RWPE2 (cell line): ENCODE measurements at places on chromosomes 7 and 10.
A peak's percentile ranks its signal among the peaks of the same experiment; 100 is the strongest.

DNA sequence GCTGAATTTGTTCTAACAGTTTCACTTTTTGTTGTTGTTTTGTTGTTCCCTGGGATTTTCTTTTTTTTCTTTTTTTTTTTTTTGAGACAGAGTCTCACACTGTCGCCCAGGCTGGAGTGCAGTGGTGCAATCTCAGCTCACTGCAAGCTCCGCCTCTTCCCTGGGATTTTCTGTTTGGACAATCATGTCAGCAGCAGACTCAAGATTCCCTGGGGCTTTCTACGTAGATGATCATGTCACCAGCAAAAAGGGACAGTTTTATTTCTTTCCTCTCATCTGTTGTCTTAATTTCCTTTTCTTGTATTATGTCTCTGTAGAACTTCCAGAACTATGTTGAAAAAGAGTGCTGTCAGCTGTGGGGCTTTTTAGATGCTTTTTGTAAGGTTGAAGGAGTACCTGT is 241.4 kb downstream of the TNS3 start:
- no peak for DNase-seq
- peaks cover 8% of the 10 kb centered on the region for H3K4me1 ChIP-seq
- peaks cover 19% of the 10 kb centered on the region for H3K36me3 ChIP-seq

GRCh38 chr10:32937911-32938424 is 20.1 kb downstream of the ITGB1 start:
- H3K4me3 ChIP-seq: no peak overlapping the region
- H3K36me3 ChIP-seq: peaks cover 70% of the 10 kb centered on the region
- DNase-seq: no peak
- peaks cover 54% of the 10 kb centered on the region for H3K4me1 ChIP-seq

GRCh38 chr10:21599582-21599981 is 65.5 kb downstream of the MLLT10 start:
- no peak overlapping the region for H3K4me3 ChIP-seq
- H3K27ac ChIP-seq: no peak overlapping the region
- peaks cover 8% of the 10 kb centered on the region for H3K36me3 ChIP-seq
- no peaks in the 10 kb centered on the region for H3K27me3 ChIP-seq
- peaks cover 9% of the 10 kb centered on the region for H3K4me1 ChIP-seq

- no peak for DNase-seq
- no peak overlapping the region for H3K27ac ChIP-seq
- no peaks in the 10 kb centered on the region for H3K36me3 ChIP-seq
- H3K4me1 ChIP-seq: no peaks in the 10 kb centered on the region
Measured at GRCh38 chr10:61283066-61283465, 170.1 kb downstream of the TMEM26 start.

DNA sequence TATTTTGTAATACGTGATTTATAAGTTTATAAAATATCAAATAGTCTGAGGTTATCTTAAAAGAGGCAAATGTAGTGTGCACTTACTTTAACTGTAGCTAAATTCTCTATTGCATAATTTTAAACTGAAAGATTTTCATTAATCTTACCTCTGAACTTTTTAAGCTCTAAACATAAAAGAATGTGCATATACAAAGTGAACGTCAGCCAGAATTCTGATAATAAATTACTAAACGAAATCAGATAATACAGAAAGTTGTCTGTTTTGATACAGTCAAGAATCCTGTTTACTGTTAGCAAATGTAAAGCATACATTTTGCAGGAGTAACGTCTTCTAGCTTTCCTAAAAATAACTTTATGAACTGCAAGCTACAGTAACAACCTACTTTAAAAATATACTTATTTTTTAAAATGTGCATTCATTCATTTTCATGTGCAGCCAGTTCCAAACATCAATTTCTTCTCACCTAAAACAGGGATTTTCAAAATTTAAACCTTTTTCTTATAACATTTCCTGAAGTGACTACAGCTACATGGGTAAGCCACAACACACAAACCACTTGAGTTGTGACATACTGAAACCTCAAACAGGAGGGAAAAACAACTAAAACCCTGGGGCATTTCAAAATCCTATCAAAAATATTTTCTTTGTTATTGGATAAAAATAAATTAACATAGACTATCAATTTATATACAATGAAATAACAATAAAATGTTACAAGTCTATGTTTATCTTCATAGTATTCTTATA is 92.7 kb downstream of the RNLS start:
- no peak overlapping the region for H3K4me3 ChIP-seq
- no peak for DNase-seq
- no peaks in the 10 kb centered on the region for H3K27me3 ChIP-seq
- no peaks in the 10 kb centered on the region for H3K4me1 ChIP-seq
- no peak overlapping the region for H3K27ac ChIP-seq

DNA sequence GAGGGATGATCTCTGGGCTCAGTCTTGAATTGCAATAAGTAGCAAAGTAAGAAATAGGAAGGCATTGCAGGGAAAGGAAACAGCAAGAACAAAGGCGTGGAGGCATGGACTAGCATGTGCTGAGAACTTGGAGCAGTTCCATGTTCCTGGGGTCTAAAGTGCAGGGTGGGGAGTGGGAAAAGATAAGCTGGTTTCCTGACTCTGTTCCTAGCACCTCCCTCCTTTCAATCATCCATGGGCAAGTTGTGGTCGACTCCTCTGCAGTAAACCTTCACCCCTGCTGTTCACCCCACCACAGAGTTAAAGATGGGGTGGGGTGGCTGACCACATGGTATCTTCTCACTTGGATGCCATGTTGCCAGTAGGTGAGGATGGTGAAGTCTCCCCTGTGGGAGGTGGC is 29.6 kb downstream of the RPS24 start:
- H3K4me3 ChIP-seq: no peak overlapping the region
- no peaks in the 10 kb centered on the region for H3K27me3 ChIP-seq
- H3K36me3 ChIP-seq: no peaks in the 10 kb centered on the region
- no peak for DNase-seq
- H3K4me1 ChIP-seq: no peaks in the 10 kb centered on the region

GRCh38 chr7:36752026-36752711 is 27.9 kb upstream of the AOAH start:
- H3K36me3 ChIP-seq: no peaks in the 10 kb centered on the region
- H3K27ac ChIP-seq: no peak overlapping the region
- no peak overlapping the region for H3K4me3 ChIP-seq
- H3K27me3 ChIP-seq: no peaks in the 10 kb centered on the region

- no peaks in the 10 kb centered on the region for H3K36me3 ChIP-seq
- no peak within 1 kb of the TSS for H3K4me3 ChIP-seq
- H3K27ac ChIP-seq: no peak within 1 kb of the TSS
- no peaks in the 10 kb centered on the region for H3K4me1 ChIP-seq
Measured at GRCh38 chr7:100655908-100656674, at the start of gene ACTL6B. TSS of gene ACTL6B (minus strand) at chr7:100656448. CDS start at chr7:100656354, 94 bp downstream.

DNA sequence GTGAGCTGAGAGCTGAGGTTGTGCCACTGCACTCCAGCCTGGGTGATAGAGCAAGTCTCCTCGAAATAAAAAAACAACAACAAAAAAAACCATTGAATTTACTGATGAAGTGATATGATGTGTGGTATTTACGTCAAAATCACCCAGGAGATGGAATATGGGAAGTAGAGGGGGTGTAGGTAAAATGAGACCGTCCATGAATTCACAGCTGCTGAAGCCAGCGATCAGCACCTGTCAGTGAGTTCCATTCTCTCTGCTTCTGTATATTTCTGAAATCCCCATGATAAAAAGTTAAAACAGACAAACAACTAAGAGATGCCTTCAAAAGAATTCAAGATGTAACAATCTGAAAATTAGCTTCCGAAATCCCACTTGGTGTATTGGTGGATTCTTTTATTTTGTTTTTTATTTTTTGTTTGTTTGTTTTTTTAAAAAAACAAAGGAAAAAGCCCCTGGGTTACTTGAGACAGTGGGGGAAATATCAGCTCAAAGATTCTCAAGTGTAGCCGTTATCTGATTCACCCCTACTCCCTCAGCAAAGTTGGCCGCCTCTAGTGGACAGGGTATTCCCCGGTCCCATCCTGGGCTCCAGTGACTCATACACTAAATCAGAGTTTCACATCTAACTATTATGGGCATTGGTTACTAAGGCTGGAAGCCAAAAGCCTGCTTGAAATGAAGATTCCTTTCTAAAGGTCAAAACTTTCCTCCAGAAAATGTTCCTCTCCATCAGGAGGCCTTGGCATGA is 76.4 kb downstream of the MAP3K8 start:
- H3K4me3 ChIP-seq: no peak overlapping the region
- H3K27ac ChIP-seq: no peak overlapping the region
- H3K36me3 ChIP-seq: no peaks in the 10 kb centered on the region
- no peaks in the 10 kb centered on the region for H3K4me1 ChIP-seq
- H3K27me3 ChIP-seq: no peaks in the 10 kb centered on the region

GRCh38 chr7:55110993-55111361 is 92.2 kb downstream of the EGFR start:
- H3K27ac ChIP-seq: peak overlapping the region; percentile 76
- peaks cover 63% of the 10 kb centered on the region for H3K36me3 ChIP-seq
- no peak overlapping the region for H3K4me3 ChIP-seq
- H3K27me3 ChIP-seq: no peaks in the 10 kb centered on the region

- no peak overlapping the region for H3K4me3 ChIP-seq
- DNase-seq: no peak
- H3K27ac ChIP-seq: no peak overlapping the region
Measured at GRCh38 chr7:133481676-133482075, 228.8 kb downstream of the EXOC4 start.

DNA sequence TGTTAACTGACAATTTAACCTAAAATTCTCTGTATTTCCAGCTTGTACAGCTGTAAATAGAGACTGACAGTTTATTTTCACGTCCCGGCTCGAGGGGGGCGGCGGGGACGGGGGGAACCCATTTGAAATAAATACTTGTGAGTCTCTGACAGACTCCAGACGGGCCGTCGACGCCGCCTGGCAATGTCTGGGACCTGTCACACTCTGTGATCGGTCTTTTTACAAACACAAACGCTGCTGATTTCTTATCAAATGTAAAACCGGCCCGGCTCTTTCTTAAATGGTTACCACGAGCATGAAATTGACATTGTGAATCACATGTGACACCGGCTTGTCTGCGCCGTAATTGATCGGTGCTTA is 57.0 kb downstream of the UNCX start:
- no peaks in the 10 kb centered on the region for H3K36me3 ChIP-seq
- H3K4me3 ChIP-seq: no peak overlapping the region
- H3K27ac ChIP-seq: no peak overlapping the region
- DNase-seq: no peak
- H3K27me3 ChIP-seq: peaks cover 51% of the 10 kb centered on the region
- H3K4me1 ChIP-seq: no peaks in the 10 kb centered on the region

DNA sequence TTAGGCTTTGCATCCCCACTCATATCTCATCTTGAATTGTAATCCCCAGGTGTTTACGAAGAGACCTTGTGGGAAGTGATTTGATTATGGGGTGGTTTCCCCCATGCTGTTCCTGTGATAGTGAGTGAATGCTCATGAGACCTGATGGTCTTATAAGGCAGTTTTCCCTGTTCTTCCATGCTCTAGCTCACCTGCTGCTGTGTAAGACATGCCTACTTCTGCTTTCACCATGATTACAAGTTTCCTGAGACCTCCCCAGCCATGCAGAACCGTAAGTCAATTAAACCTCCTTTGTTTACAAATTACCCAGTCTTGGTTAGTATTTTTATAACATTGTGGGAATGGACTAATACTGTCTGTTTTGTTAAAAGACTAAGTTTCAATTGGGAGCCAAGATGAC is 35.3 kb upstream of the ZNF92 start:
- H3K36me3 ChIP-seq: no peaks in the 10 kb centered on the region
- DNase-seq: no peak
- H3K27me3 ChIP-seq: no peaks in the 10 kb centered on the region
- H3K4me3 ChIP-seq: no peak overlapping the region
- no peaks in the 10 kb centered on the region for H3K4me1 ChIP-seq
- H3K27ac ChIP-seq: no peak overlapping the region
